ENCODE measurements at places on chromosomes 1 and 21.

- no peak for DNase-seq
Measured at GRCh38 chr1:200739702-200740570, 1.2 kb downstream of the CAMSAP2 start.

GRCh38 chr1:73366734-73367413, 831.1 kb downstream of the LRRIQ3 start:
- no peak for DNase-seq

DNA sequence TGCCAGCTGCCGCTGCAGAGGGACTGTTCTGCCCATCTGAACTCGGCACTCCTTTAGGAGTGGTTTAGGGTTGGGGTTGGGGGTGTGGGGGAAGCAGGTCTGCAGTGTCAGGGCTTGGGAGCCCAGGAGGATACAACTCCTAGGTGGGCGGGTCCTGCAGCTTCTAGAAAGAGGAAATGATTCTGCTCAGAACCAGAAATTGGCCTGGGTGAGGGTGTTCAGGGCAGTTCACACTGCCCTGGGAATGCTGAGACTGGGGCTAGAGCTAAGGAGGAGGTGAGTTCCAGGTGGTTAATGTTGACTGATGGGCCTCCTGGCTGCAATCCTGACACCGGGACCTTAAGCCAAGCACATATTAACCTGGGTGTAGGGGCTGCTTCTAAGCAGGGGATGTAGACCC, 4.8 kb upstream of the SLC26A9 start:
- no peak for DNase-seq

DNA sequence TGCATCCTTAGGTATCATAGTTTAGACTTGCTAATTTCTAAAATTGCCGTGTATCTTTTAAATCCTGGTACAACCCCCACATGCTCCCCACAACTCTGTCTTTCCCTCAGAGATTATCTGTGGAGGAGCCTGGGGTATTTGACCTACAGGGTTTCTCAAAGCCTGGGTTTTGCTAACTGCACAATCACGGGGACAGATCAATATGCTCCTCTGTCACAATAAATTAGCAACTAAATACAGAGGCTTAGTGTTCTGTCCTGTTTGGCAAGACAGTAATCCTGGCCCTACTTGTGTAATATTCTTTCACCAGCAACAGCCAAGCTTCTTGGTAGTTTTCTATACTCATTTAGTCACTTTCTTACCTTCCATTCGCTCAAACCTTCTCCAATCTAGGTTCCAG, 8.5 kb downstream of the ECHDC2 start:
- DNase-seq, result no peak

DNA sequence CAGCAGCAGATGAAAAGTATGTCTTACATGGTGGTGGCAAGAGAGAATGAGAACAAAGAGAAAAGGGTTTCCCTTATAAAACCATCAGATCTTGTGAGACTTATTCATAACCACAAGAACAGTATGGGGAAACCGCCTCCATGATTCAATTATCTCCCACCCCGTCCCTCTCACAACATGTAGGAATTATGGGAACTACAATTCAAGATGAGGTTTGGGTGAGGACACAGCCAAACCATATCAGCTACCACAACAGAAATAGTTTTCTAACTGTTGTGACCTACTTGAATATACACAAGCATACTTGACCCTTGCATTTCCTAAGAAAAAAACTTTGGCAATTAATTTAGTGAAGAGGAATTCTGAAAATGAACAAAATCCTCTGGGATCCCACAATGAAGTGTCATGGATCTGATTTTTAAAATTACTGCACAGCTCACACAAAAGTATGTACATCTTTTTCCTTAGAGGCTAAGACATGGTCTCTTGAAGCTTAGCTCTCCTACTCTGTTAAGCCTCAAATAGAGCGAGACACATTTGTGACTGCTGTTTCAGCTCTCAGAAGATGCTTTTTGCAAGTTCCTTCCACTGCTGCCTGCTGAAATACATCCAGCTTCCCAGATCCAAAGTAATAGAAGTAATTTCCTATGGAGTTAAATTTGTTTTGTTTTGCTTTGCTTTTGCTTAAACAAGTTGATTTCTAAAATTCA, 265.8 kb downstream of the DPYD start:
- DNase-seq, result no peak

- DNase-seq, result no peak
Measured at GRCh38 chr1:157770442-157771043, 6.4 kb downstream of the FCRL2 start.

DNA sequence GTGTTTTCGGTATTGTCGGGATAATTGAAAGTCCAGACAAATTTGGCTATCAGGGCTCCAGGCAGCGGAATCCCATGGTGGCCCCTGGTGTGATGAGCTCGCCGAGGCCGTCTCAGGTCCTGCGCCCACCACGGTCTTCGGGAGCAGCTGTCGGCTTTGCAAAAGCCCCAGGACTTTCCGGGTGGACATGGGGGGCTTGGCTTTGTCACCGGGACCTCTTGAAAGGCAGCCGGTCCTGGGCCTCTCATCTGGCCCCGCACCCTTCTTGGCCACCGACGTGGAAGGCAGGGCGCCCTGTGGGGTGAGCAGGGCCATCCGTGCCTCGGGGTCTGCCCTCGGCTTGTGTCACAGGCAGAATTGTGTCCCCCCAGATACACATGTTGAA, 87.1 kb upstream of the ACTRT2 start:
- DNase-seq, result no peak

- DNase-seq, result peak; percentile 55
Measured at GRCh38 chr21:46425571-46425970, 33.1 kb upstream of the DIP2A start.

DNA sequence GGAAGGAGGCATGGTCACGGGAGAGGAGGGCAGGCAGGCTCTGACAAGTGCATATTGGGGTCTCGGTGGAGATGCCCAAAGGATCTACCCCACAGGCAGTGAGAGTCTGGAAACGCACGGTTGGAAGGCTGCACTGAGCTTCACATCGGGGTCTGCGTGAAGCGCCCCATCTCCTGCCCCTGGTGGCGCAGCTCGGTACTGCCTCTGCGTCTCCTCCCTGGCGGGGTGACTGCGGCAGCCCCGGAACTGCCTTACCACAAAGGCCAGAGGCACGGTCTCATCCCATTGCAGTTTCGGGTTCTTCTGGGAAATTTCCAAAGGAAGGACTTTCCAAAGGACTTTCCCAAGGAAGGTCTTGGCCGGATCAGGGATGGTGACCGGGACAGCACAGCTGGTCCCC, 69.2 kb upstream of the AJAP1 start:
- DNase-seq, result peak; percentile 10

DNA sequence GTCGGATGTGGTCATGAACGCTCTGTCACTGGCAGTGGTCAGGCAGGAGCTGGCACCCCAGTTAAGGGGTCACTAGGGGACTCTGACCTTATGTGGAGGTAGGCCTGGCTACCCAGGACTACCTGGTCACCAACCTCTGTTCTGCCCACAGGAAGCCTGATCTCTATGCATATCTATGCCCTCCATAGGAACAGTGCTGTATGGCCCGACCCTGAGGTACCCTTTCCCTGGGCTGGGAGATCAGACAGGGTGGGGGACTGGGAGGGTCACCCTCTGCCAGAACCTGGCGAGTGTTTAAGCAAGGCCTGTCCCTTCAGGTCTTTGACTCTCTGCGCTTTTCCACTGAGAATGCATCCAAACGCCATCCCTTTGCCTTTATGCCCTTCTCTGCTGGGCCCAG, 19.0 kb downstream of the CYP4B1 start:
- no peak for DNase-seq

GRCh38 chr1:2574350-2574749, 12.2 kb upstream of the PRXL2B start:
- DNase-seq, result no peak

DNA sequence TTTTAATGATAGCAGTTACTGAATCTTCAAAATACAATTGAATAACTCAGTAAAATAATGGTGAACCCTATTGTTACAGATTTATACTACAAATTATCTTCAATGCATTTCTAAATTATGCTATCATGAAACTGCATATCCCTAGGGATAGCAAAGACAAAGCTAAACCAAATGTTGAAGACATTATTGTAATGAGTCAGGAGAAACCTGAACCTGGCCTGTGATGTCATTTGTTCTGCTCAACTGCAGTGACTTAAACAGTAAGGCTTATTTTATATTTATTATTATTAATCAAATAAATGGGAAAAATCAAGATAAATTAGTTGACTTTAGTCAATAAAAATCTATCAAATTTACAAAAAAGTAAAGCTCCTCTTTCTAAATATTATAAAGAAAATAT, 100.3 kb downstream of the UCHL5 start:
- DNase-seq, result no peak

DNA sequence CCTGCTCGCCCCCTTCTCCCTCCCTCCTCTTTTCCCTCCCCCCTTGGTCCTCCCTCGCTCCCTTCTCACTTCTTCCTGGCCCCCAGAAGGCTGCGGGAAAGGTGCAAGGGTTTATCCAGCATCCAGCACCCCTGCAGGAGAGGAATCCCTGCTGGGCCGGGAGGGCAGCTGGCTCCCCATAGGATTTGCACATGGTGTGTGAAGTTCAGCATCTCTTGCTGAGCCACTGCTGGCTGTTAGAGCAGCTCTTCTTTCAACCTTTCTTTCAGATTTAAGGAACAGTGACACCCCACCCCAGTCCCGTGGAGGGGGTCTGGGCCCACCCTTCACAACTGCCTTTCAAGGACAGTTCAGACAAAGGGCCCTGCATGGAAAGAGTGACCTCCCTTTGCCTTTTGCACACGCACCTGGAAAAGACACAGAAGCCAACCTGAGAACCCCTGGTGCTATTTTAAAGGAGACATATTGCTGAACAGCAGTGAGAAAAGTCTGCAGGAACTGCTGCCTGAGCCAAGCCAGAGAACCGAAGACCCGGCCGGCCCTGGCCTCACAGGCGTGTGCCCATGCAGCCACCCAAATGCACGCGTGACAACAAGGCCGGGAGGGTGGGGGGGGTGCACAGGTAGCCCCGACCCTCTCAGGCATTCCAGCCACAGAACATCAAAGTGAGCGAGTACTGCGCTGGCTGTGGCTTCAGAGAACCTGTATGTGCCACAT, 66.6 kb downstream of the SLC37A1 start:
- no peak for DNase-seq

GRCh38 chr1:7442918-7443317, 328.2 kb upstream of the VAMP3 start:
- no peak for DNase-seq

GRCh38 chr1:24283326-24284155, 35.6 kb upstream of the GRHL3 start:
- DNase-seq, result no peak

GRCh38 chr1:53605181-53605580, 133.8 kb downstream of the GLIS1 start:
- no peak for DNase-seq

DNA sequence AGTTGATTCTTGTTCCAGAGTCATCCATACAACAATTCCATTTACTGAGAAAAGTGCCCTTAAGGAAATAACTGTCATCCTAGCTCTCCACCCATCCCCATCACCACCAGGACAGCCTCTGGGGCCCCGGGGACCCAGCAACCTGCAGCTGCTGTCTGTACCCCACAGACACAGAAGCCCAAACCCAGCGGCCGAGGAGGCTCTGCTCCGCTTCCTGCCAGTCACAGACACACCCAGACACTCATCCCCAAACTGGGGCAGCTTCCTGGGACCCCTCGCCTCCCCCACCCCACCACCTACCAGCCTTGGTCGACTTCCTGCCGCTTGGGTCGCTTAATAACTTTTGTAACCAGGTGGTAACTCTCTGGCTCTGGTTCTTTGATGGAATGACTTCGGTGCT, 121.6 kb upstream of the SLC25A33 start:
- DNase-seq, result peak; percentile 17

GRCh38 chr1:32681509-32681908, 21.1 kb downstream of the SYNC start:
- no peak for DNase-seq

- DNase-seq, result no peak
Measured at GRCh38 chr1:6967431-6968111, 182.3 kb downstream of the CAMTA1 start.

DNA sequence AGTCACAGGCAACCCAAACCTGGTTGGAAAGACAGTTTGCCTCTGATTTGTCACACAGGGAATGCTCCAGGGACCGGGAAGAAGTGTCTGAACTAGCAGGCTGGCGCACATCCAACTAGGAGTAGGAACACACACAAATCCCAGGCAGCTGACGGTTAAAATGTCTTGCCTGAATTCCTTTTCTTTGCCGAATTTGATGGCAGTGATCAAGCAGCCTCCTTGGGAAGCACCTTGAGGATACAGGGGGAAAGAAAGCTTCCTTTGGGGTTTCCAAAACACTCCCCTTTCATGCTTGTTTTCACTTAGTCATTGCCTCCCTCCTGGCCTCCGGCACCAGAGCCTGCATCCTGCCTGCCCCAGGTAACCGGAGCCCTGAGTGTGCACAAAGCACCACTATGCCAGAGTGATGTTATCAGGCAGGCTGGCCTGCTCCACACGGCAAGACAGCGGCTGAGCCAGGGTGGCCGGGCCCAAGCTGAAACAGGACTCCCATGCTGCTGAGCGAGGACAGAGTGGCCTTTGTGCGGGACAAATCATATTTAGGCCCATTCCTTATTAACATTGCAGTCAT, 193.8 kb downstream of the LMX1A start:
- DNase-seq, result no peak

GRCh38 chr1:180256341-180257027, 26.4 kb downstream of the LHX4 start:
- DNase-seq, result no peak

DNA sequence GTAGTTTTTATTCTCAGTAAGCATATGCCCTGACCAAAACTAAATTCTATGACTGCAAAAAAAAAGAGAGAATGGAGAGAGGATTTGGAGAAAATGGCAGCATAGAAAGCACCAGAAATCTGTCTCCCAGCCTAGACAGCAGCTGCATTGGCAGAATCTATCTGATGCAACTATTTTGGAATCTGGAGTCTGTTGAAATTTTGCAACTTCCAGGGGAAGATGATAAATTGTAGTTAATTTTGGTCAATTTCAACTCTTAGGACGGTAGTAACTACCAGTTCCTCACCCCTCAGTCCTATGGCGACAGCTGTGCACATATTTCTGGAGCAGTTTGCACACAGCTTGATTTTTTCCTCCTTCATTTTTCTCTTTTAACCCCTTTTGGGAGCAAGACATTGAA, 10.9 kb downstream of the EXO5 start:
- no peak for DNase-seq

GRCh38 chr1:42777852-42778251, 6.9 kb upstream of the TMEM269 start:
- DNase-seq, result peak; percentile 23

DNA sequence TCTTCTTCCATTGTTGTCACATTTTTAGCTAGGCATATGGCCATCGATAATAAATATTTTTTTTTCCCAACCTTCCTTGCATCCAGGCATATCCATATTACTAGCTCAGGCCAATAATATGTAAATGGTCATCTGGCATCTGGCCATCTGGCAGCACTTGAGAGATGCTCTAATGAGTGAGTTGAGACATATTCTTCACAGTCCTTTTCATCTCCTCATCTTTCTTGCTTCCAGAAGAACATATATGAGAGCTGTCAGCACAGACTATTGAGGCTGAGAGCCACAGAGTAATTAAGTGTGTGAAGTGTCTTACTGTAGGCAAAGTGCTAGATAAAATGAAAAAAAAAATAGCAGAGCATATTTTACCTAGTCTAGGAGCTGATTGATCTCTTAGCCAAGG, 628.4 kb upstream of the TMPRSS15 start:
- DNase-seq, result no peak

- no peak for DNase-seq
Measured at GRCh38 chr1:218516526-218516925, 171.4 kb downstream of the TGFB2 start.
